Esophagus squamous epithelium (tissue), 5 donors: ENCODE measurements at places on chromosomes 7 and 10.

- no peak for DNase-seq
Observed at GRCh38 chr7:39130857-39131526, 153.3 kb downstream of the POU6F2 start.

DNA sequence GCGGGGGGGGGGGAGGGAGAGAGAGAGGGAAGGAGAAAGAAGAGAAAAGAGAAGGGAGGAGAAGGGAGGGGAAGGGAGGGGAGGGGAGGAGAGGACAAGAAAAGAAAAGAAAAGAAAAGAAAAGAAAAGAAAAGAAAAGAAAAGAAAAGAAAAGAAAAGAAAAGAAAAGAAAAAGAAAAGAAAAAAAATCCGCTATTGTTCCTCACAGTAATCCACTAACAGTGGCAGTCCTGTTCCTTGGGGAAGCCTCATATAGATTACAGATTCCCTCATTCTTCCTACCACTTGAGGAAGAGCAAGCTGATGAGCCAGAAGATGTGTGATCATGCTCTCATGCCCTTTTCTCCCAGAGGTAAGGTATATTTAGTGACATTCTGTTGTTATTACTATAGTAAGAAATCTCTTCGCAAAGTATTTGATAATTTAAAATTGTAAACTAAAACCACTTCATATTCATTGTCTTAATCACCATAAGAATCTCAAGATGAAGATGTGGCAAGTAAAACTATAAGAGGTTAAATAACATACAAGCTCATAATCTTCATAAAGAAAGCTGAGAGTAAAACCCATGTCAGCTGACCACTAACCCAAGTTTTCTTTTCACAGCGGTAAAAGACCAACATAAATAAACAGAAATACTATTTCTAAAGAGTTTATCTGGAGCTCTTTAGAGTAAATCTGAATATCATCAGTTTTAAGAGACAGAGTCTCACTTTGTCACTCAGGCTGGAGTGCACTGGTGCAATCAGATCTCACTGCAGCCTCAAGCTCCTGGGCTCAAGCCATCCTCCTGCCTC lies 128.1 kb downstream of the JMJD1C start:
- no peak for DNase-seq

GRCh38 chr10:71634531-71635164 lies 84.9 kb downstream of the C10orf105 start:
- DNase-seq: no peak

DNA sequence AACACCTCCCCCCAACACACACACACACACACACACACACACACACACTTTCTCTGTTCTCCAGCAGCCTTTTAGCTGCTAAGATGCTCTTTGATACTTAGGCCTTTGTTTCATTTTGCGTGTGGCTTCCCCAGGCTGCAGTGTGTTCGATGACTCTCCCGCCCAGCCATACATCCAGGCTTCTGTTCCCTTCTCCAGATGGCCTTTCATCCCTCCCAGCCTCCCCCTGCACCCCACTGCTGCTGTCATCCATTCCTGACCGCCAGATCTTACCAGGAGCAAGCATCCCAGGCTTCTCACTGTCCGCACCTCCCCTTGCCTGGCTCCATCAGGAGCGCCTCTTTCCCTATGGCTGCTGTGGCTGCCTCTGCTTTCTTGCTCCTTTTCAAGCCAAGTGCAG lies 77.8 kb upstream of the PPIF start:
- DNase-seq: no peak

DNA sequence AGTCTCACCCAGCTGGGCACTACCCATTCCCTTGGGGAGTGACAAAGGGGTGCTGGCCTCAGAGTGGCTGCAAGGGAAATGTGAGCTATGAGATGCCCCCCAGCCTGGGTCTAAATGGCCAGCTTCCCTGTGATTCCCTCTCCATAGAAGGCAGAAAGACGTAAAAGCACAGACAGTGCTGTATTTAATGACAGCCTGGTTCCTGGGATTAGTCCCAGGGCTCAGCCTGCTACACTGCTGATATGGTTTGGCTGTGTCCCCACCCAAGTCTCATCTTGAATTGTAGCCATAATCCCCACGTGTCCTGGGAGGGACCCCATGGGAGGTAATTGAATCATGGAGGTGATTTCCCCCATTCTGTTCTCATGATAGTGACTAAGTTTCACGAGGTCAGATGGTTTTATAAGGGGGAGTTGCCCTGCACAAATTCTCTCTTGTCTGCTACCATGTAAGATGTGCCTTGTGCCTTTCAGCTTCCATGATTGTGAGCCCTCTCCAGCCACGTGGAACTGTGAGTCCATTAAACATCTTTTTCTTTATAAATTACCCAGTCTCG lies 23.9 kb upstream of the CALN1 start:
- DNase-seq: no peak

DNA sequence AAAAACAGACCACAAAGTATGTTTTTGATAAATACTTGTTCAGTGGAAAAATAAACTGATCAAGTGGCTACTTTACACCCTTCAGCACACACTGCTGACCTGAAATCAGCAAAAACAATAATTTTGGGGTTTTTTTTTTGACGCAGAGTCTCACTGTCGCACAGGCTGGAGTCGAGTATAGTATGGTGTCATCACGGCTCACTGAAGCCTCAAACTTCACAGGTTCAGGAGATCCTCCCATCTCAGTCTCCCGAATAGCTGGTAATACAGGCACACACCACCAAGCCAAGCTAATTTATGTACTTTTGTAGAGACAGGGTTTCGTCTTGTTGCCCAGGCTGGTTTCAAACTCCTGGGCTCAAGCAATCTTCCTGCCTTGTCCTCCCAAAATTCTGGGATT lies 30.6 kb downstream of the TARP start:
- no peak for DNase-seq

- no peak for DNase-seq
Observed at GRCh38 chr7:28700096-28700495, 258.0 kb downstream of the TRIL start.
